ENCODE measurements at places on chromosomes 13 and 19.

DNA sequence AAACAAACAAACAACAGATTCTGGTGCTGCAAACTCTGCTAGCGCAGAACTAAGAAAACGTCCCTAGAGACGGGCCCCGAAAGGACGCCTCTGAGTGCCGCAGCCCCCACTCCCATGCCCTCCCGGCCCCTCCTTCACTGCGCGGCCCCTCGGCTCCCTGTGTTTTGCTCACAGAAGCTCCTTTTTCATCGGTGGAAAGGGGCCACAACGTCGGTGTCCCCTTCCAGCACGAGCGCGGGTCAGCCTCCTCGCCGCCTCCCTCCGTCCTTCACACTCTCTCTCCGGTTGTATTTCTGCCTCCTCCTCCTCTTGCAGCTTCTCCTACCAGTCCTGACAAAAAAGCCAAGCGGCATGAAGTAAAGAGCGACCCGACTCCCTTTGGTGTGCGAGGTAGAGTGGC is 14.8 kb upstream of the F7 start:
- no peak for DNase-seq

- no peak for DNase-seq
Observed at GRCh38 chr19:47176627-47177090, 46.0 kb downstream of the SAE1 start.

- DNase-seq, result no peak
Observed at GRCh38 chr13:30529085-30529834, 63.5 kb upstream of the HMGB1 start.

DNA sequence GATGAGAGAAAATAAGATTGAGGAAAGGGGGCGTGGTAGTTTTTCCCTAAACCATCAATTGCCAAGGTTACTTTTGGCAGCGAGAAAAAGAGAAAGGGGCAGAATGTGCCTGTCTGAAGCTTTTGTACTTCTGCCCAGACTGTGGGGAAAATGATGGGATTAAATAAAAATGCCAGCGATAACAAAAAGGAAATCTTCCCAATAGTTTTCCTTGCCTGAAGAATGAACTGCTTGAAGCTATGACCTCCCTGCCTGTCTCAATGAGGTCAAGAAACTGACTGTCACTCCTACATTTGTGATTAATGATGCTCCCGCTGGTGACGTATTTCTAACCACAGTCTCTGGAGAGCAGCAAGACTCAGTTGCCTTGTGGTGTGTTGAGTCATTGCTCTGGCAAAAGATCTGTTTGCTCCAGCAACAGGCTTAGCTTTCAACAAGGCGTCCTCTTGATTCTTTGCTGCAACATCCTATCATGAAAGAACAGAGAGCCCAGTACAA is 1051.5 kb downstream of the DIAPH3 start:
- DNase-seq, result peak; percentile 74

GRCh38 chr13:66940113-66940512 is 290.0 kb downstream of the PCDH9 start:
- no peak for DNase-seq

DNA sequence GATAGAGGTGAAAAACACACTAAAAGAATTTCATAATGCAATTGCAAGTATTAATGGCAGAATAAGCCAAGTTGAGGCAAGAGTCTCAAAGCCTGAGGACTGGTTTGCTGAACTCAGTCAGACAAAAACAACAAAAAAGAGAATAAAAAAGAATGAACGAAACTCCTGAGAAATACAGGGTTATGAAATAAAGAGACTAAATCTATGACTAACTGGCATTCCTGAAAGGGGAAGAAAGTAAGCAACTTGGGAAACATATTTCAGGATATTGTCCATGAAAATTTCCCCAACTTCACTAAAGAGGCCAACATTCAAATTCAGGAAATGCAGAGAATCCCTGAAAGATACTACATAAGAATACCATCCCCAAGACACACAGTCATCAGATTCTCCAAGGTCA is 47.8 kb downstream of the UBL3 start:
- DNase-seq, result no peak

DNA sequence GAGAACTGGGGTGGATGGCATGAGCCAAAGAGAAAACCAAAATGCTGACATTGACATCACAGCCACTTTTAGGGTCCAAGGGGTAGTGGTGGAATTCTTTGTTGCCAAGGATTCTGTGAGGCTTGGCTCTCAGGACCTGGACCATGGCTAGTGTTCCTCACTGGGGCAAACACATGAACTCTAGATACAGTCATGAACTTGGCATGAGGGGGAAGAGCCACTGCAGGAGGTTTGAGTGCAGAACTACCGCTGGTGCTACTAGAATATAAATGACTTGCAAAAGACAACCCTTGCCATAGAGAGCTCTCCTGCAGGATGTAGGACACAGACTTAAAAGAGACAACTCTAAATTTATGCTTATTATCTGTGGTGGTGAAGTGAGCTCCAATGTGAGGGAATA is 29.8 kb upstream of the FRY start:
- no peak for DNase-seq

GRCh38 chr19:19134687-19135158 is 3.6 kb downstream of the TMEM161A start:
- no peak for DNase-seq

- no peak for DNase-seq
Observed at GRCh38 chr19:41412953-41413352, 14.2 kb downstream of the B3GNT8 start.

Data from MG63 (cell line).